Ovary (tissue), 10 donors: ENCODE measurements at places on chromosomes 4 and X.

- no peak for DNase-seq
These were observed 43.0 kb upstream of the SCOC start for GRCh38 chr4:140330311-140330900.

DNA sequence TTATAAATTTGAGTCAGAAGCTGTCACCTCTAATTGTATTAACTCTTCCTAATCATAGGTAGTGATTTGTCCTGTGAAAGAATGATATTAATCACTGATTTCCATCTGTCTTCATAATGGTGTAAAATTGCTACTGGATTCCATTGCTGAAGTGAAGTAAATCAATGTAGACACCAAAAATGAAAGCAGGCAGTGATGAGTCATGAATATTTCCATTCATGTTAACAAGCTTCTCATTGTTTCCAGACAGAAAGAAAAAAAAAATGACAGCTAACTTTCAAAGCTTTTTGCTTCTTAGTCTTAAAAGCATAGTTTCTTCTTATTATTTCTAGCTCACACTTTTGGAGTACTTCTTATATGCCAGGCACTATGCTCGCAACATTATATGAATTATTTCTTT, 21.5 kb downstream of the FAM114A1 start:
- no peak for DNase-seq

DNA sequence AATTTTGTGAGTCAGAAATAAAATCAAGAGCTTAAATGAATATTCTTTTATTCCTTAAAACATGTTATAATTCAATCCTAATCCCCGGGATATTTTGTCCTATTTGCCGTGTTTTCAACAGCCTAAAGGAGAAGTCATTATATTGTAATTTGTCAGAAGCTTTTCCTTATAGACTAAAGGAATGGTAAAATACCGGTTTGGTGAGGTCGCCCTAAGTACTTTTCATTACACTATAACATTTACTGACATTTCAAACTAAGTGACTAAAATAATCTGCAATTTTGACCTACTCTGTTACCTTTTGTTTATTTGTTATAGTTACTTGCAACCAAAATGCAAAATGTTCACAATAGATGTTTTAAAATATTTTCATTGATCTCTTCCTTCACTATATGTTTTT, 8.8 kb downstream of the DCLK2 start:
- no peak for DNase-seq

- DNase-seq: no peak
These were observed 31.6 kb downstream of the KANTR start for GRCh38 chrX:53125506-53125905.

DNA sequence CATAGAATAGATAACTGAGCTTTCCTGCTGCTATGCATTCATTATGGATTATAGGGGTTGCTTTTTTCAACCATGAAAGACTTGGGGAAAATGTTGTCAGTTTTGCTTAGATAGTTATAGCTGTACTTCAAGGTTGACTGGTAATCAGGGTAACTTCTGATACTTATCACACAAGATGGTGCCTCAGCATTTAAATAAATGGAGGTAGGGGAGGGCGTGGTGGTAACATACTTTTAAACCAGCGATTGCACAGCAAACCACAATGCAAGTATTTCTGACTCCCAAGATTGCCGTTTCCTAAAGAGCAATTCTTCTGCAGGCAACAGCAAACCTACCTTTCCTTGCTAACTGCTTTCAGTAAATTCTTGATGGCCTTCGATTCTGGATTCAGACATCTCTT, 1.3 kb downstream of the CXCL10 start:
- DNase-seq: no peak

GRCh38 chrX:1223242-1223600, 10.8 kb upstream of the CRLF2 start:
- DNase-seq: no peak

- DNase-seq: no peak
These were observed 65.2 kb downstream of the IGFBP7 start for GRCh38 chr4:57044996-57045395.

DNA sequence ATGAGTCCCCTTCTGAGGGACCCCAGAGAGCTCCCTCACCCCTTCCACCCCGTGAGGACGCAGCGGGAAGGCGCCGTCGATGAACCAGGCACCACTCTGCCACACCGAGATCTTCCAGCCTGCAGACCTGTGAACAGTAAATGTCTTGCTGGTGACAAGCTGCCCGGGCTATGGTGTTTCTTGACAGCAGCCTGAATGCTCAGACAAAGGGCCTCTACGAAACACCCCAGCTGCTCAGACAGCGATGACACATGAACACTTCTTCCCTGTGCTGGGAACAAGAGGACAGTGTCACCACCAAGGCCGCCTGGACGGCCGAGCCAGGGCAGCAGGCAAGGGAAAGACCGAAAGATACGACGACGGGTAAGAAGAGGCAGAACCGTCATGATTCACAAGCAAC, 30.6 kb upstream of the GTPBP6 start:
- DNase-seq: no peak

GRCh38 chr4:32985256-32985655, 2265.1 kb downstream of the PCDH7 start:
- no peak for DNase-seq

DNA sequence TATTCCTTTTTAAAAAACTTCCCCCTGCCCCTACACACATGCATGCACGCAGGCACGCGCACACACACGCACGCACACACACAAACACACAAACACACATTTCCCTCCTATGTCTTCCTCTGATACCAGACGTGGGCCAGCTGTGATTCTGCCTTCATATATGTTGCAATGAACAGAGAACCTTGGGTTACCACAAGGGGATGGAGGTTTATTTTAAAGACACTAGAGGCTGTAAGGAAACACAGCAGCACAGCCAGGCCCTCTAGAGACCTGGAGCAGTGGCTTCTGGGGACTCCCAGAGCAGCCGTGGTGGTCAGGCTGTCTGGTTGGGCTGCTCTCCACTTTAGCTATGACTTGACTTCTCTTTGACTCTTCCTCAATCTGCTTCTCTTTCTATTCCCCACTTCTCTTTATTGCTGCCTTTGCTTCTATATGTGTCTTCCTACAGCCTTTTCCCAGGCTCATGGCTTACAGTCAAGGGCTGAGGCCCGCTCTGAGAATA, 3.2 kb upstream of the TLR10 start:
- DNase-seq: no peak

GRCh38 chr4:23290656-23291055, 597.9 kb downstream of the GBA3 start:
- no peak for DNase-seq

DNA sequence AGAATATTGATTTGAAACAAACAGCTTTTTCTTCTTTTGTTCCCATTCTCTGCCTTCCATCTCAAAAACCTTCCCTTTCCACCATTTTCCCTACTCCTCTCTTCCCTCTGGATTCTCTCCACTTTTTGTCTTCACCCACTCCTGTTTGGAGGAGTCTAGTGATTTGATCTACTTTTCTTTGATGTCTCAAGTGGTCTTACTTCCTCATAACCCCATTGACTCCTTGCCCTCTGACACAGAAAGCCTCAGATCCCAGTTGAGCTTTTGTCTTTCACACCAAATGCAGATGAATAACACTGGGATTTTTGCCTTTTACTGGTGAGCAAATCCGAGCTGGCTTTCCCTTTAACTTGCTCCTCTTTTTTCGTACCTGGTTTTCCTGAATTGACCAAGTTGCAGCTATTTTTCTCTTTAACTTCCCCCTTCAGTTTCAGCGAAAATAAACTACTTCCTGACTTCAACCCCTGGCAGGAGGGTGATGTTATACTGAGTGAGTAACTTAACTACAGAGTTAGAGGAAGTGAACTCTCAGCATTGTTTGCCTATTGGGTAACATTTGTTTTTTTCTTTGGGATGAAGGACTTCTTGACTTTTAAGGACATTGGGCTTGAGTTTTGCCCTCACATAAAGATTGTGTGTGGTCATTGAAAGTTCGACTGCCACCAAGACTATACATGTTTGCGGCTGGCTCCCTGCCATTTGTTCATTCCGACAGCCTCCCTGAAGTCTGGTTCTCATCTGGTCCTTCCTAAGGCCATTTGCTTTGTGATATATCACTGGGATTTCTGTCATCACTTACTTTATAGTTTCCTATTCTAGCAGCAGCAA, 392.8 kb upstream of the NR3C2 start:
- no peak for DNase-seq

DNA sequence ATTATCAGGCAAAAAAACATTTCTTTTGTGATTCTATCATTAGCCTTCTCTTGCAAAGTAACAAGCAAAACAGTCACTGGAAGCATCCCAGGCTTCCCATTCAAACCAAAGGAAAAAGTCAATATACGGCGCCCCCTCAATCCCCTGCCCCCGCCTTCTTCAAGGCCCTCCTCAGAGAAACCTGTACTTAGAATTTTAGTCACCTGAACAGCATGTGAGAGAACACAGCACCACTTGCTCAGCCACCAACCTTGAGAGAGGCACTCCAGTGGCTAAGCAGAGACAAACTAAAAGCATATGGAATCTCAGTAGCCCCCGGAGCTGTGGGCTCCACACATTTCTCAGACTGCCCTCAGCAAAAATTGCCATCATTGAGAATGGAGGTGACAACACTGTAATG, 25.2 kb downstream of the LEF1 start:
- no peak for DNase-seq

- DNase-seq: peak; percentile 42
These were observed 2.2 kb downstream of the KIT start for GRCh38 chr4:54659749-54660535.

GRCh38 chr4:185381288-185382196, 14.2 kb downstream of the LRP2BP start:
- no peak for DNase-seq
